AG10803 (cell line): ENCODE measurements at places on chromosomes 13 and 19.

DNA sequence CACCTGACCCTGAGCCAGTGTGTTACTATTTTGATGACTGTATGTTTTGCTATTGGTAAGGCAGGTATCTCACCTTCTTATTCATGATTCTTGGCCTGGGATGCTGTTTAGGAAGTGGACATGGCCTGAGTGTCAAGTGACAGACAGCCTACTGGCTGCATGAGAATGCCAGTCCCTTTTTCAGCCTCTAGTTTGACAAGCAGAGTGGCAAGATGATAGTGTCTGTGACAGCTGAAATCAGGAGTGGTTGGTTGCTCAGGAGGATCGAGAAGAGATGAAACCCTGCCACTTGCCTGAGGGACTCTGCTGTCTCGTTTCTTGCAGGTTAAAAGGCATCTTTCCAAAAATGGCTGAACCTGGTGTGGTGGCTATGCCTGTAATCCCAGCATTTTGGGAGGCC lies 7.1 kb upstream of the ELOF1 start:
- no peak for DNase-seq

- no peak for DNase-seq
Measured at GRCh38 chr13:35714588-35715377, 238.3 kb upstream of the MAB21L1 start.

DNA sequence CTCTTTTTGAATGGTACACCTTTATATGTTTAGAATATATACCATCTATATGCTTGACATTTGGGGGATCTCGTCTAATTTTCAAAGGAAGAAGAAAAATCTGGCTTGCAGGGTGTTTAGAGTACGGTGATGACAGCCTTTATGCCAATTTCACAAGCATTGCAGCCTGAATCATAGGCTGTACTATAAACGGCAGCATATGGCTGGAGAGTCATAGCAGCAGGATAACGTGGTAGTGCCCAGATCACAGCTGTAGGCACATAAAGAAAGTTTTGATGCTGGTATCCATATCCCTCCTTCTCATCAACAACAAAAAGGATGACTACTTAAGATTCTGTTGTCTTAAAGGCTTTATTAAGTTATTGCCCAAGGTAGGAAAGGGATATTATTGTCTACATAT lies 253.0 kb downstream of the PCDH9 start:
- no peak for DNase-seq

DNA sequence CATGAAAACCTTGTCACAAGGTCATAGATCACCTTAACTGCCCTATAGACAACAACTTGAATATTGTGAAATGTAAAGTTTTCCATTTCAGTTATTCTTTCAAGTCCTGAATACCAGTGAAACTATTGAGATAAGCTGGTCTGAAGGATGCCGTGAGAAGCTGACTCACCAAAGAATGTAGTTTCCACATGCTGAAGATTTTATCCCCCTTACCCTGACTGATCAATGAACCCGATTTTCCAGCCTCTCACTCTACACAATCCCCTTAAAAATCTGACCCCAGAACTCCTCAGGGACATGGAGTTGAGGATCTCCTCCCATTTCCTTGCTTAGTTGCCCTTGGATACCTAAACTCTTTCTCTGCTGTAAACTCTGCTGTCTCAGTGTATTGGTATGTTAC lies 67.5 kb downstream of the POSTN start:
- peak; percentile 53 for DNase-seq

GRCh38 chr19:1248786-1249297 lies 459 bp downstream of the MIDN start:
- peak; percentile 72 for DNase-seq

- DNase-seq, result no peak
Measured at GRCh38 chr13:78875792-78876580, 217.0 kb upstream of the OBI1 start.

DNA sequence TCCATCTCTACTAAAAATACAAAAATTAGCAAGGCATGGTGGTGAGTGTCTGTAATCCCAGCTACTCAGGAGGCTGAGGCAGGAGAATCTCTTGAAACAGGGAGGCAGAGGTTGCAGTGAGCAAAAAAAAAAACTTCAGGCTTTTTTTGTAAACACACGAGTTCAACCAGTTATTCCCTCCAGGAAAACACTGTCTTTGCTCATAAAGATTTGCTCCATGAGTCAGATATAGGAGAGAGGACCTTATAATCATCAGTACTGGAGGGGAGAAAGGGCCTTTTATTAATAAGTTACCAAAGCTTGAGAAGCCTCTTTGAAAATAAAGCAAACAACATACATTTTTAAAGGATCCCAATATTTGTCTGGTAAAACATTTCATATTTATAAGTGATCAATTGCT lies 110.7 kb downstream of the EFNB2 start:
- no peak for DNase-seq

DNA sequence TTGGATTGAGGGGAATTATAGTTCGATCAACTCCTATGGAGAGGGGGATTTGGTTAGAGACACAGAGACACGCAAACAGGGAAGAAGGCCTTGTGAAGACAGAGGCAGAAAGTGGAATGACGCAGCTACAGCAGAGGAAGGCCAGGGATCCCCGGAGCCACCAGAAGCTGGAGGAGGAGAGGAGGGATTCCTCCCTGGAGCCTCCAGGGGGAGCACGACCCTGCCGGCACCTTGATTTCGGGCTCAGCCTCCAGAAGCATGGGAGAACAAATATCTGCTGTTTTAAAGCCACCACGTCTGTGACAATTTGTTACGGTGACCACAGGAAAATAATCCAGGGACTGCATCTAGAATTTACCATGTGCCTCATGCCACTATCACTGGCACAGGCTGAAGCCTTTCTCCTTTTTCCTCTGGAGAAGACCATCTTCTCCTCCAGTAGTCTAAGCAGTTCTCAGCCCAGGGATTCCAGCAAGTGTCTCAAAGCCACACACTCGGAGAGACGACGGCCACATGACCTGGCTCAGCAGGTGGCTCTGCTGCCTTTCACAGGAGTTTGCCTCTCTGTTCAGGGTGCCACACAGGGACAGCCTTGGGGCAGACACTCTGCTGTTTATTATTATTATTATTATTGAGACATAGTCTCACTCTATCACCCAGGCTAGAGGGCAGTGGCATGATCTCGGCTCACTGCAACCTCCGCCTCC lies 39.9 kb upstream of the CCNE1 start:
- DNase-seq, result peak; percentile 50

- peak; percentile 75 for DNase-seq
Measured at GRCh38 chr19:5292822-5293611, 47.6 kb downstream of the PTPRS start.

DNA sequence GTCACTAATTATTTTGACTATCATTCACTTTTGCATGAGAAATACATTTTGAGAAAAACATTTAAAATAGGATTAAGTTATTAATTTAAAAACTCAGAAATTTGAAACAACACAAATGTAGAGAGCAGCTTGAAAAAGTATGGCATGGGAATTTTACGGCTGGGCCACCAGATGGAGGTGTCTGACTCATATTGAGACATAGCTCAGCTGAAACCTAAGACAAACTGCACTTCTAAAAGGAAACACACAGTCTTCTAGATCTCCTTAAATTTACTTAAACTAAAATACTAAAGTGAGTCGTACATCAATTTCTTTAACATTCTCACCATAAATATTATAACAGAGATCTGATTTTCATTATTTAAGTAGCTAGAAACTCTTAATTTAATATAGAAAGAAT lies 41.9 kb upstream of the POSTN start:
- peak; percentile 81 for DNase-seq

GRCh38 chr13:74707291-74707690 lies 573.1 kb upstream of the KLF12 start:
- DNase-seq, result no peak

DNA sequence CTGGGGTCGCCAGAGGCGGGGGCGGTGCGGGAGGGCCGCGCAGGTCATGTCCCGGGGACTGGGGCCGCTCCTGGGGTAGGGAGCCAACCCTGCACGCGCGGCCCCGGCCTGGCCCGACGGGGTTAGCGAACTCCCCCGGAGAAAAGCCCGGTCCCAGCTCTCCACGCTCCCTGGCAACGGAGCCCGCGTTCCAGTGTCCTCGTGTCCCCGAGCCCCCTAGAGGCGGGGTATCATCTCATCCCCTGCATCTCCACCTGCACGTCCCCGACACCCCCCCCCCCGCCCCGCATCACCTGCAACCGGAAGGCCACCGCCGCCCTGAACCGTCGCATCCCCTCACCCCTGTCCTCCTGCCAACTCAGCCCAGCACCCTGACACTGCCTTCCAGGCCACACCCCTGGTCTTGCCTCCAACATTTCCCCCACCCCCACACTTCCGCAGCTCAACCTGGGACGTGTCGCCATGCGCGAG lies 2.7 kb downstream of the WDR88 start:
- no peak for DNase-seq

GRCh38 chr13:59413126-59413525 lies 750.6 kb downstream of the DIAPH3 start:
- DNase-seq, result no peak

GRCh38 chr13:91351980-91352379 lies 4.5 kb downstream of the MIR17HG start:
- no peak for DNase-seq

GRCh38 chr13:69955271-69955670 lies 152.4 kb upstream of the ATXN8OS start:
- DNase-seq, result no peak

- no peak for DNase-seq
Measured at GRCh38 chr19:18850471-18851375, 19.0 kb downstream of the UPF1 start.

DNA sequence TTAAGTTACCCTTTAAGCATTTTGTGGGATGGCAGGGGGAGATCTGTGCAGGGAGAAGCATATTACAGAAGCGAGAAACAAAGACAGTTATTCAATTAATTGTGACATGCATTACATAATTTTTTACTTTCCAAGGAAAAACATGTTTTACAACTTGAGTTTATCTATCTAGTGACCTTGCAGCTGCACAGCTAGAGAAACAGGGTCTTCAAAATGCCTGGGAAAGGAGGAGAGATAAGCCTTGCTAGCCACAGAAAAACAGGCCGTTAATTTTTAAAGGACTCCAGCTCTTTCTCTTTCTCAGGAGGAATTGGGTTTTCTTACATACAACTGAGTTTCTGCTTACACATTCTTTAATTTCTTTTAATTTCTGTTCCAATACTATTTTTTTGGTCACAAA lies 14.8 kb upstream of the ZNF431 start:
- no peak for DNase-seq

DNA sequence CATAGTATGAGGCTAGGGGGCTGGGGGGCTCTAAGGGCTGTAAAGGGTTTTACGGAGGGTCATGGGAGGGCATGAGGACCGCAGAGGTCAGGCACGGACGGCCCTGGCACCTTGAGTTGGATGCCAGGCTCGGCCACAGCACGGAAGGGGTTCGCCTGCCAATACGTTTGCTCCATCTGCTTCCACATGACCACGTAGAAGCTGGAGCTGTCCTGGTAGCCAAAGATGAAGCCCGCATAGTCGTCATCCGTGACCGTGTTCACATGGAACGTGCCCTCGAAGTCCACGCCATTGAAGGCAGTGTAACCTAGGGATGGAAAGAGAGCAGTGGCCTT lies 6.4 kb downstream of the COMP start:
- peak; percentile 19 for DNase-seq

DNA sequence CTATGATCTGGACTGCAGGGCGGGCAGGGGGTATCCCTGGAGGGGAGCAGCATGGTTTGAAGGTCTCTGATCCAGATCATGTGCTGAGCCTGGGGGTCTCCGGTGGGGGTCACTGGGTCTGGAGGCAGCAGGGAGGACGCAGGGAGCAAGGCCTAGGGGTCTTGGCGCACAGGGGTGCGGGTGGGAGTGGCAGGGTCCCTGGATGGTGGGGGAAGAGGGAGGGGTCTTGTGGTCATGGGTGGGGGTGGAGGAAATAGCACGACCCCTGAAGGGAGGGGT lies 1.9 kb downstream of the BTBD2 start:
- DNase-seq, result no peak

DNA sequence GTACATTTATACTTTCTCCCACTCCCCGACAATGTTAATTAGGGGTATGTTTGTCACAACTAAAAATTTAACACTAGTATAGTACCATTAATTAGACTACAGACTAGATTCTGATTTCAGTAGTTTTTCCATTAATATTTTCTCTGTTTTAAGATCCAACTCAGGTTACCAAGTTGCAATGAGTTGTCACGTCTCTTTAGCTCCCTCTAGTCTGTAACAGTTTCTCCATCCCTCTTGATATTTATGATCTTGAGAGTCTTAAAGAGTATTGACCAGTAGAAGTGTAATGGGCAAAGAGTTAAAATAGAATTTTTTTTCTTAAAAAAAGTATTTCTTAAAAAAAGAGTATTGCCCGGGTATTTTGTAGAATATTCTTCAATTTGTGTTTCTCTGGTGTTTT lies 598.1 kb downstream of the TBC1D4 start:
- DNase-seq, result no peak

DNA sequence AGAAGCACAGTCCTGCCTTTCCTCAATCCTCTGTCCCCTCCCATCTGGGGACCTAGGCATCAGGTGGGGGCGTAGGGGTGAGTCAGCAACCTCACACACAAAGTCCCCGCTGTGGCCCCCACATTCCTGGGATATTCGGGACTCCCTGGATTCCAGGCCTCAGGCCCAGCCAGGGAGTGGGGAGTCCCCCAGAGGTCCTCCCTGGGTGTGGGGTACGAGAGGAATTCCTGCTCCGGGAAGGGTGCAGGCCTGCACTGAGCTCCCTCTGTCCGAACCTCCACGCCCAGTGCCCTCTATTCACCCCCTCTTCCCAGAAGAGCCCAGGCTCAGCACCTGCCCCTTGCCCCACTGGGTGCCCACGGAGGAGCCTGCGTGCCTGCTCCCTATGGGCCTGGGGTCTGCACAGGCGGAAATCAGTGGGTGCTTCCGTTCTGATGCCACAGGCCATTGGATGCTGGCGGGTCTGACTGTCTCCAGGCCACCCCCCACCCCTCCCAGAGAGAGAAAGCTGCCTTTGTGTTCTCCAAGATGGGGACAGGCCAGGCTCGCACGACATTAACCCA lies 3.4 kb downstream of the CADM4 start:
- DNase-seq, result no peak

DNA sequence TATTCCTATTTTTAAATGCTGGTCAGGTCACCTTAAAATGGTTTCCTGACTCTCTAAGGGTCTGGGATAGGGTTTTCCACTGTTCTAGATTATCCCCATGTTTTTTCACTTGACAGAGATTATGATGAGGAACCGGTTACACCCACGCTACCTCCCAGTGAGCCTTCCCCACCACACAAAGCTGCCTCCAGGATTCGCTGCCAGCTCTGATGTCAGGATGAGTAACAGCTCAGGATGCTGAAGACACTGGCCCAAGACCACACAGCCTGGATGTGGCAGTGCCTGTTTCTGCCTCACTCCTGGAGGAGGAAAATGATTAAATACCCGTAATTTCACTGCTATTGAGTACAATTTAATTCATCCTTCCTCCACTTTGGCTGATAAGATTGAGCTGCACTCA lies 22.9 kb downstream of the ZNF114 start:
- peak; percentile 78 for DNase-seq

GRCh38 chr13:51935326-51936171 lies 73.8 kb downstream of the CCDC70 start:
- no peak for DNase-seq

- peak; percentile 61 for DNase-seq
Measured at GRCh38 chr19:17680230-17680722, 7.9 kb downstream of the UNC13A start.

GRCh38 chr13:26964278-26965250 lies 204.0 kb upstream of the GPR12 start:
- no peak for DNase-seq
